ENCODE measurements at places on chromosomes 1 and 21.

- no peak for DNase-seq
These were observed 34.8 kb upstream of the RNF187 start for GRCh38 chr1:228452194-228453021.

DNA sequence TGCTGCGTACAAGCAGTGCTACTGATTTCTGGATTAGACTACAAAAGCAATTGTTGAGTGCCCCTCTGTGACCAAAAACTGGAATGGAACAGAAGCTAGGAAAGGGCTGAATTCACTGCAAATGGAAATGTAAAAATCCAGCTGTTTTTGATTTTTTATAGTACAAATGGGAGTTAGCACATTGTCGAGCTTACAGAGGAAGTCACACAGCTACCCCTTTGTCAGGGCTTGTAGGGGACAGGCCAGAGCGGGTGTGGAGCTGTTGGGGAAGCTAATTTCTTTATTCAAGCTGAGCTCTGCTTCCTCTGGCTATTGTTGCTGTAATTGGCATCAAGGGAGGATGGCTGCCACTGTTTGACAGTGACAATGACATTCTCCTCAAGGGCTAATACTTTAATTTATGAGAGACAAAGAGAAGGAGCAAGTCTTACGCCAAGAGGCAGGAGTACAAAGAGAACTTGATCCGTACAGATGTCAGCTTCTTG lies 96.1 kb downstream of the SLC35F3 start:
- DNase-seq: no peak

DNA sequence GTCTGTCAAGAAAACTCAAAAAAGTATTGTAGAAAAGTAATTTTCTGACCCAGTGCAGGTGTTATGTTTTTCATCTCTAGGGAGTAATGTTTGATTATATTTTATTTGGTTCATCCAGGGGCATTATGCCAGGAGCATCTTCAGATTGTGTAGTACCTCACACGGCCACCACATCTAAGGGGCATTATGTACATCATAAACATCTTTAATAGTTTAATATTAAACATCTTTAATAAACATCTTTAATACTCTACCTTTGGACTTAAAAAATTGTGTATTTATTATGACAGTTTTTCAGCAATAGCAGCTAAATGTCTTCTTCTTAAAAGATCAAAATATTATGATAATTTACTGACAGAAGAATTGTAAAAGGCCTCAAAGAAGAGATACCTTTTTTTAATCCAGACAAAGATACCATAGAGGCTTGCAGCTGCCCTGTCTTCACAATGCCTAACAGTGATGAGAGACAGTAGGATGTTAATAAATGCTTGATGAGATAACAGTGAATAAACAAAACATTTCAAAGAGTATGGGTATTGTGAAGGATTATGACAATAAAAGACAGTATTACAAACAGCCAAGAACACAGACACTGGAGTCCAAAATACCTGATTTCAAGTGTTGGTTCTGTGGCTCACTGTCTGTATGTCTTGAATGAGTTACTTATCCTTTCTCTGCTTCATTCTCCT lies 240.9 kb upstream of the ADGRL2 start:
- DNase-seq: no peak

DNA sequence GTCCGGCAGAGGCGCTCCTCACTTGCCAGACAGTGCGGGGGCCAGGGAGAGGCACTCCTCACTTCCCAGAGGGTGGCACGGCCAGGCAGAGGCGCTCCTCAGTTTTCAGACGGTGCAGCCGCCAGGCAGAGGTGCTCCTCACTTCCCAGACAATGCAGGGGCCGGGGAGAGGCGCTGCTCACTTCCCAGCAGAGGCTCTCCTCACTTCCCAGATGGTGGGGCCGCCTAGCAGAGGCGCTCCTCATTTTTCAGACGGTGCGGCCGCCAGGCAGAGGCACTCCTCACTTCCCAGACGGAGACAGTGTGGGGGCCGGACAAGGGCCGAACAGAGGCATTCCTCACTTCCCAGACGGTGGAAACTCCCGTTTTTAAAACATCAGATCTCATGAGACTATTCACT lies 238.4 kb upstream of the CACYBP start:
- DNase-seq: no peak

DNA sequence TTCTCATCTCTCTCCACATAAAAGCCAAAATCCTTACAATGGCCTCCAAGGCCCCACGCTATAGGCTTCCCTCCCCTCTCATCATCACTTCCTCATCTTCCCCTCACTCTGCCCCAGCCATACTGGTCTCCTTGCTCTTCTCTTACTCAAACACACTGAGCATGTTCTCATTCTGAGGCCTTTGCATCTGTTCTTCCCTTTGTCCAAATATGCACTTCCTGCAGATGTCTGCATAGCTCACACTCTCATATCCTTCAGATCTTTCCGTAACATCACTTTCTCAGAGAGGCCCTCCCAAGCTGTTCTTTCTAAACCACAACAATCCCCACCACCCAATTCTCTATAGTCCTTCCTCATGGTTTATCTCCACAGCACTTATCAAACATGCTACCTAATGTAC lies 284.1 kb downstream of the HHIPL2 start:
- peak; percentile 7 for DNase-seq

- no peak for DNase-seq
These were observed 131.3 kb upstream of the ARHGEF16 start for GRCh38 chr1:3323021-3323795.

DNA sequence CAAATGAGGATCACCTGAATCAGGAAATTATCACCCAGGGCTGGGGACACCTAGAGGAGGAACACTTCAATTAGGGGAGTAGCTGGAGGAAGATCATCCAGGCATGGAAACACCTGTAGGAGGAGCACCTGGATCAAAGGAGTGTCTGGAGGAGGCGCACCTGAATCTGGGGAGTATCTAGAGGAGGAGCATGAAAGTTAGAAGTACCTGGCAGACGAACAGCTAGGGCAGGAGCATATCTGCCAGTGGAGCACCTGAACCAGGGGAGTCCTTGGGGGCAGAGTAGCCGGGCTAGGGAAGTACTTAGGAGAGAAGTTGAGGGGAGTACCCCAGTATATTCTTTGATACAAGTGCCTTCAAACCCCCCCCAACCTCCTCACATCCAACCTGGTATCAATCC lies 1.3 kb downstream of the C1orf210 start:
- DNase-seq: no peak

DNA sequence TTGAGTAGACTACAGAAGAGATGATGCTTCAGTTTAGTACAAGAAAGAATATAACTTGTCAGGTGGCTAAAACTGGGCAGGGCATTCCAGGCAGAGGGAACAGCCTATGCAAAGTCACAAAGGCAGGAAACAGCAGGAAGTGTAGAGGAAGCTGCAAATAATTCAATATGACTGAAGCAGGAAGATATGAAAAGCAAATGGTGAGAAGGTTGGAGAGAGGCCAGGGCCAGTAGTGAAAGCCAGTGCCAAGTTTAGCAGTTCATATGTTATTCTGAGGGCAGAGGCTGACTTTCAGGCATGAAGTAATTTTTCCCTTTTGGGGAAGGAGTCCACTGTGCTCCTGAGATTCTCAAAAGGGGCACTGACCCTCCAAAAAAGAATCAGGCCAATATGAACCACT lies 8.0 kb upstream of the YBX1 start:
- no peak for DNase-seq

GRCh38 chr21:46325073-46325912 lies 1.3 kb downstream of the PCNT start:
- peak; percentile 58 for DNase-seq

GRCh38 chr1:103788377-103788776 lies 38.7 kb downstream of the AMY1C start:
- no peak for DNase-seq

DNA sequence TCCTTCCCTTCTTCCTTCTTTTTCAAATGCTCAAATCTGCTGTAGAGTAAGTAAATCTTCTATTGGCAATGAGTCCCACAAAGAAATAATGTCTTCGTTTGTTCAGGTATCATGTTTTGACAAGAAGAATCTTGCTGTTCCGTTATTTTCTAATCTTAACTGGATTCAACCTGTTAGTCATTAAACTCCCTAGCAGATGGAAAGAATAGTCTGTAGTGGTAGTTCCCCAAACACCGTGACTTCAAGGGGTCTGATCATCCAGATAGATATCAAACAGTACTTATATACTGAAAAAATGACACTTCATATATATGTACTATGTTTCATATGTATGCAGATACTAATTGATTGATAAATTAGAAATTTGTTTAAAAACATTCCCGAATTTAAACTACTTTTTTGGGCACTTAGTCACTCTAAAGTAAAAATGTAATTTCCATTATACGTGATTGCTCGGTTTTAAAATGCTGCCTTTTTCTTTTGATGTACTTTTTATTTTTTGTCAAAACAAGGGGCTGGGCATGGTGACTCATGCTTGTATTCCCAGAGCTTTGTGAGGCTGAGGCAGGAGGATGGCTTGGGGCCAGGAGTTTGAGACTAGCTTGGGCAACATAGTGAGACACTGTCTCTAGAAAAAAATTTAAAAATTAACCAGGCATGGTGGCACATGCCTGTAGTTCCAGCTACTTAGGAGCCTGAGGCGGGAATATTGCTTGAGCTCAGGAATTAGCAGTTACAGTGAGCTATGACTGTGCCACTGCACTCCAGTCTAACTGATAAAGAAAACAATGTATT lies 335.7 kb upstream of the SNX7 start:
- DNase-seq: no peak

DNA sequence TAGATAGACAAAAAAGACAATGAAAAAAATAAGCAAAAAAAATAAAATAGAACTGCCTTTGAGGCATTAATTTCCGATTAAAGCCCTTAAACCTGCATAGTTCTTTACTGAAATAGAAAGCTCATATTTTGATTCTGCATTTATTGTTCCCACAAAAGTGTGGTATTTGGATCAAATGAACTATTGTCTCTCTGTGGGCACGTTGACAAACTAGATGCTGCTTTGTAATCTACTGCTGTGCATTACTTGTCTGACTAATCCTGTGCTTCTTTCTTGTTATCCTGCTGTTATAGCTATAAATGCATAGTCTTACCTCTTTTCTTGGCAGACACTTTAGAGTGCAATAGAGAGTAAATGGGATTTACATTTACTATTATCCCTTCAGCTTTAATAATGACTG lies 31.4 kb upstream of the SLC35D1 start:
- no peak for DNase-seq
